ENCODE measurements at places on chromosomes 13 and 19.

- DNase-seq: no peak
These were observed 33.8 kb downstream of the TSC22D1 start for GRCh38 chr13:44542361-44542760.

DNA sequence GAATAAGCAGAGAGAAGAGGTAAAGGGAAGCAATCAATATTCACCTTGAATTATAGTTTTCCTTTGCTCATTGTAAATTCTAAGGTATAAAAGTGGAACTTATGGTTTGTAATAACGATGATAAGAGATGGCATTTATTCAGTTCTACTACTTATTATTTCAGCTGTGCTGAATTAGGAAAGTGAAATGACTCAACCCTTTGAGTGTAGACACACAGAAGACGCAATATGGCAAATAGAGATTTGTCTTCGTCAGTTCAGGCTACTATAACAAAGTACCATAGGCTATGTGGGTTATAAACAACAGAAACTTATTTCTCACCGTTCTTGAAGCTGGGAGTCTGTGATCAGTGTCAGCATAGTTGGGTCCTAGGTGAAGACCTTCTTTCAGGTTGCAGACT lies 713.0 kb upstream of the PCDH9 start:
- no peak for DNase-seq

DNA sequence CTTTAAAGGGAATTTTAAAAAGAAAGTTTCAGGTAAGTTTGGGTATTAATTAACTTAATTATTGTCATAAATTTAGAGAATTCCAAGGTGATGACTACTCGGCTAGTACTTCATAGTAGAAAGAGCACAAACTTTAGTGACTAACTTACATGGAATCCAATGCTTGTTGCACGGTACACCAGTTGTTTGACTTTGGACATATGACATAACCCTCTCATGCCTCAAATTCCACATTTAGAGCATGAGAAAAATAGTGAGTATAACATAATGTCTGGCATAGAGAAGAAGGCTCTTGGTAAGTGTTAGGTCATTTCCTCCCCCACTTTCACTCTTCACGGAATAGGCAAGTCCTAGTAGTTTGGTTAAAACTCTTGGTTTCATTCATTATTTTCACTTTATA lies 1249.4 kb upstream of the SLC10A2 start:
- DNase-seq: no peak

- no peak for DNase-seq
These were observed 24.3 kb upstream of the MYDGF start for GRCh38 chr19:4694211-4694987.

DNA sequence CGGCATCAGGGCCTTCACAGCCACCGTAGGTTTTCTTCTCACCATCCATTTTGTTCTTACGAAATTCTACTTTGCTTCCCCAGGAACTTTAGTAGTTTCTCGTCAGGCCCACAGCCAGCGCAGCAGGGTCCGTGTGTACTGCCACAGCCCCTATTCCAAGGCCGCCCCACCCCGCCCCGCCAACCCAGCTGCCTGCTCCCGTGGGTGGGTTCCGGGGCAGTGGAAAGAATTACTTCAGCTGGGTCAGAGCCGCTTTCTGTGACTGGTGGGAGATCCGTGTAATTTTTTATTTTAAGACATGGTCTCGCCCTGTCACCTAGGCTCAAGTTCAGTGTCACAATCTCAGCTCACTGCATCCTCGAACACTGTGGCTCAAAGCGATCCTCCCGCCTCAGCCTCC lies 4.2 kb downstream of the OR7D2 start:
- DNase-seq: no peak

DNA sequence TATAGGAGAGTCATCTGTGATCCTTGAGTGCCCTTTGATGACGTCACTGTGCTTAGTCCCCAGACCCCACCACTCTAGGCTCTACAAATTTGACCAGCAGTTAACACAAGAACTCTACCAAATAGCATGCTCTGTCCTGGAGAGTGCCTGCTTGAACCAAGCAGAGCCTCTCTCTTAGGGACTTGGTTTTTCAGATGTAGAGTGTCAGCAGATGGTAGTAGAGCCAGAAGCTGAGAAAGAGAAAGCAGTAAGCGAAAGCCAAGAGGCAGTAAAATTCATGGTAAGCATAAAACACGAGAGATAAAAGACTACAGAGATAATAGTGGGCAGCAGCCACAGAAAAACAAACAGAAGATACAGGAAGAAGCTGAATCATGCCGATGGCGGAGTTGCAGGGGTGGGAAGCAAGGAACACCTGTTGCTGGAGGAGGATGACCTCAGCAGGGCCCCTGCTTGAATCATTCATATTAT lies 193.3 kb downstream of the SLC7A1 start:
- no peak for DNase-seq

DNA sequence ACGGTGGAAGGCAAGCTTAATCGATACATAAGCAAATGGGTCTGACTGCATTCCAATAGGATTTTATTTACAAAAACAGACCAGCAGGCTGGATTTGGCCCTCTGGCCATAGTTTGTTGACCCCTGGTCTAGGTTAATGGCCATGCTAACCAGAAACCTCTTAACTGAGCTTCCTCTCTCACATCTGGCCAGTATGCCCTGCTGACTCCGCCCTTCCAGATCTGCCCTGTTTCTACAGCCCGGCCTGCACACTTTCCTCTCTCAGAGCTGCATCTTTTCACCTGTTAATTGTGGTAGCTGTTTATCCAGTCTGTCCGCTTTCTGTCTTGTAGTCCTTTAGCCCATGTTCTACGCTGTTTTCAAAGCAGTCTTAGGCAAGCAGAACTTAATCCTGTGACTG lies 25.6 kb downstream of the EDNRB start:
- DNase-seq: peak; percentile 31

- DNase-seq: no peak
These were observed 556.3 kb downstream of the UQCRFS1 start for GRCh38 chr19:28656644-28657043.

DNA sequence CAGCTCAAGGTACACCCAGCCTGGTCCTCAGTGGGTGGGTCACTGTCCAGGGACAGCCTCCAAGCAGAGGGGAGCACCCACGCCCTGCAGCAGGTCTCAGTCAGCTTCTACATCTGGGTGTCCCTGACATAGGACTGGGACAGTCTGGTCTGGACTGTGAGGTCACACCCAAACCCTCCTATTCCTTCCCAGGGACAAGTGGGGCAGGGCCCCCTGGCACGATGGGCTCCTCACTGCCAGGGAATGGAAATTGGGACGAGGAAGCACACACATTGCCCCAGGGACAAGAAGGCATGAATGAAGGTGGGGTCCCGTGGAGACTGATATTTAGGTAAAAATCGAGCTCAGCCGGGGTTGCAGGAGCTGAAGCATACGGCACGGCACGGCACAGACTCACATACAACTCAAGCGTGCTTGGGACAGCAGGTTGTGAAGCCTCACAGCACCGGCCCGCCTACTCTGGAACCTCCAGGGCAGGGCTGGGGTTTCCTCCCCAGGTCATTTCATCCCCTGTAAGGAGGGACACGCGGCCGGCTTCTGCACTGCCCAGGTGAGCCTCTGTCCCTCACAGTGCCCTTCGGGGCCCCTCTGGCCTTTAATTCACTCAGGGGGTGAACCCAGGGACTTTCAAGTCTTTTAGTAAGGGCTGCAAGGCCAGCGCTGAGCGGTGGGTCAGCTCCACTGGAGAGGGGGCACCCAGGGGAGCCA lies 3.5 kb downstream of the PNMA8B start:
- no peak for DNase-seq

- DNase-seq: no peak
These were observed 1552.2 kb downstream of the PCDH9 start for GRCh38 chr13:65677906-65678305.

DNA sequence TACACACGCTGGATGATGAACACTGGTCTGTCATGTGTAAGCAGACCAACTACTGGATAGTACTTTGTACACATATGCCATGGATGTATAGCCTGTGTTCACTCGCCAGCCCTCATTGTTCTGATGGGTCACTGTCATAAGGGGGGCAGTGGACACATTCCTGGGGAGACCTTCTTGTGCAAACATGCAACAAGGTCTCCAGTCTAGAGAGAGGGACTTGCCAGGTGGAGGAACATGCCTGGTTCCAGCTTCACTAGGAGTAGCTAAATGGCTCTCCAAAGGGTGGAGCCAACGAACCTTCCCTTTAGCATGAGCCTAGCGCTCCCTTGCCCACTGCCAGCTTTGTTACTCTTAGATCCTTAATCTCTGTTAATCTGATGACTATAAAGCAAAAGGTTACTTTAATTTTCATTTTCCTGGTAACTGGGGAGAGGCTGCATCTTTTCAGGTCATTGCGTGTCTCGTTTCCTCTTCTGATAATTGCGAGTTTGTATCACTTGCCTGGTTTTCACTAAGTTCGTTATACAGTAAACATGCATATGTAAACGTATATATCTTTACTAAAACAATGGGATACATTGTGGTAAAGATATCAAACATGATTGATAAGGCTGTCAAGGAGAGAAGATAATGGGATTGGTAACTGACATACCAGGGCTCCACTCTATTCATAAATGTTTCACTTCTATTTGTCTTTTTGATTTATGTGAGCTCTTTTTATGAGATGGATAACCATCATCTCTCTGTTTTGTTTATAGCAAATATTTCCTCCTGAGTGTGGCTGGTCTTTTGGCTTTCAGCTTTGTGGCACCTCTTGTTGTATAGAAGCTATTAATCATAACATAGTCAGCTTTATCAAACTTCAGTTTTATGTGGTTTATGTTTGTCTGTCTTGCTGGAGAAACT lies 235.2 kb upstream of the SGCG start:
- DNase-seq: no peak

- DNase-seq: no peak
These were observed 16.4 kb downstream of the CNMD start for GRCh38 chr13:52723181-52723580.

- no peak for DNase-seq
These were observed 14.9 kb downstream of the HNRNPM start for GRCh38 chr19:8459520-8460270.
